HuH-7 (cell line): ENCODE measurements at places on chromosomes 7 and 10.

GRCh38 chr10:84179059-84179710 lies 5.6 kb downstream of the GPR15LG start:
- DNase-seq: no peak

DNA sequence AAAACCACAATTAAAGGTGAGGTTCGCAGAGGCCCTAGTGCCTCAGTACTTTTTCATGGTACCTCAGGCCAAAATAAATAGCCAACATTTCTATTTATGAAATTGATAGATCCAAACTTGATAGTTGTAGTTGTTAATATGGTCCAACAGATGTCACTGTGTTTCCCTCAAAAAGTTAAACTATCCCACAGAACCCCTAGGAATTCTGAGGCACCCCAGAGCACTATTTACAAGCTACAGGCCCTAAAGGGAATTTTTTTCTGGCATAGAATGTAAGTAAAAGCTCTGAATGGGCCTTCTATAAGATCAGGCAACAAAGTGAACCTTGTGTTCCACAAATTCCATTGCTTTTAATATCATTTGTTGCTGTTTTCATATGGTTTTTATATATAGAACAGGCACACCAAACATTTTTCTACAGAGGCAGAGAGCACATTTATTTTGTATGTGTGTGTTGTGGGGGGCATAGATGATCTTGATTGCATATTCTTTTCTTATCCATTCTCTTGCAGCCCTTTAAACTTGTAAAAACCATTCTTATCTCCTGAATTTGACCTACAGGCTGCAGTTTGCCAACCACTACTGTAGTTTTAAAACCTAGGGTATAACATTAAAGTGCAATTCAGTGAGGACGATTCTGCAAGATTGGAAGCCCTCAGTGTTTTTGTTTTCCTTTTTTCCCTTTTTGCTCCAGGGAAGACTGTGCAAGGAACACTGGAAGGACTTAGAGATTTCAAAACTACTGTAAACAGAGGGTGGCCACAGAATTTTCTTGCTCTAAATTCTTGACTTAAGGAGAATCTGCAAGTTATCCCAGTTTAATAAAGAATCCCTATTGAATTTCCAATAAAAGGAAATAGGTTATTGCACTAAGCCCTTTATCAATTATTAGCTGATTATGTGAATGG lies 3.5 kb upstream of the ARL4A start:
- no peak for DNase-seq

- DNase-seq: no peak
These were observed 112.3 kb downstream of the HTR7 start for GRCh38 chr10:90745565-90745964.

GRCh38 chr7:94492601-94493000 lies 17.0 kb upstream of the CASD1 start:
- DNase-seq: no peak

DNA sequence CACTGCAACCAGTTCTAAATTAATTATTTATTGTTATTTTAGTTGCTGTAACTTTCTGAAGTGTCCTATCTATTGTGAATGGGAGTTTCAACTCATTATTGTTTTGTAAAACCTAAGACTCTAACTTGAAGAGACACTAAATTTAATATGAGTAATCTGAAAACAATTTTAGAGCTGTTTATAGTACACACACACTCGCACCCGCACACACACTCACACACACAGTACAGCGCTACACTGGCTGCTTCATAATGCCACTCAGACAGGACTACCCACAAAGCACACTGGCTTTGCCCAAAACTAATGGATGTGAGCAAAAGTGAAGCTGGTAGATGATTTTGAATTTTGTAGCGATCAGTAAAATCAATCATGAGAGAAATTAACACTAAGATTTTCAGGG lies 238.9 kb upstream of the ETV1 start:
- no peak for DNase-seq

DNA sequence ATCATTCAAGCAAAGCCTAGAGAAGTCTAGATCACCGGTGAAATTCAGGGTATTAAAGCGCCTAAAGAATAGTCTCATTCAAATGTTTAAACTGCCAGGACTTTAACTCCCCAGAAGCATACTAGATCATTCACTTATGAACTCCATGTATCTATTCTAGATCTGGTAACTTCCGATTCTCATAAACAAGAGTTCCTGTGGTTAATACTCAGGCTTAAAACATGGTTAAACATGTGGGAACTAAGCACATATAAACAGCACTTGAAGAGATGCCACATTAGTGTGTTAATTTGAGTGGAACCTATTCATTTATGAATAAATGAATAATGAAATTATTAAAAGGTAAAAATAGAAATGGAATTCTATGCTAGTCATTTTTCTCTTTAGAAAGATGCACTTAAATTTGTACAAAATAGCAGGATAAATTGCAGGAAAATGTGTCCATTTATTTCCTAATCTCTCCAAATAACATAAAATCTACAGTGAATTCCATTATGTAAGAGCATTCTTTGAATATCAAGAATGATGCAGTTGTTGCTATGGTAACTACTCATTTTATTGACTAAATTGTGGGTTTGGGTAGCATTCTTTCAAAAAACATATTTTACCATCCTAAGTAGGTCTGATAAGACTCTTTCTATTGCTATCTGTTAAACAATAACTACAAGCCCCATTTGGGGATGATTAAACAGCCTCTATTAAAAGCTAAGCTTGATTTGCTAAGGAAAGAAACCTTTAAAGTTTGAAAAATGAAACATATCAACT lies 147.6 kb upstream of the TMEM168 start:
- no peak for DNase-seq

DNA sequence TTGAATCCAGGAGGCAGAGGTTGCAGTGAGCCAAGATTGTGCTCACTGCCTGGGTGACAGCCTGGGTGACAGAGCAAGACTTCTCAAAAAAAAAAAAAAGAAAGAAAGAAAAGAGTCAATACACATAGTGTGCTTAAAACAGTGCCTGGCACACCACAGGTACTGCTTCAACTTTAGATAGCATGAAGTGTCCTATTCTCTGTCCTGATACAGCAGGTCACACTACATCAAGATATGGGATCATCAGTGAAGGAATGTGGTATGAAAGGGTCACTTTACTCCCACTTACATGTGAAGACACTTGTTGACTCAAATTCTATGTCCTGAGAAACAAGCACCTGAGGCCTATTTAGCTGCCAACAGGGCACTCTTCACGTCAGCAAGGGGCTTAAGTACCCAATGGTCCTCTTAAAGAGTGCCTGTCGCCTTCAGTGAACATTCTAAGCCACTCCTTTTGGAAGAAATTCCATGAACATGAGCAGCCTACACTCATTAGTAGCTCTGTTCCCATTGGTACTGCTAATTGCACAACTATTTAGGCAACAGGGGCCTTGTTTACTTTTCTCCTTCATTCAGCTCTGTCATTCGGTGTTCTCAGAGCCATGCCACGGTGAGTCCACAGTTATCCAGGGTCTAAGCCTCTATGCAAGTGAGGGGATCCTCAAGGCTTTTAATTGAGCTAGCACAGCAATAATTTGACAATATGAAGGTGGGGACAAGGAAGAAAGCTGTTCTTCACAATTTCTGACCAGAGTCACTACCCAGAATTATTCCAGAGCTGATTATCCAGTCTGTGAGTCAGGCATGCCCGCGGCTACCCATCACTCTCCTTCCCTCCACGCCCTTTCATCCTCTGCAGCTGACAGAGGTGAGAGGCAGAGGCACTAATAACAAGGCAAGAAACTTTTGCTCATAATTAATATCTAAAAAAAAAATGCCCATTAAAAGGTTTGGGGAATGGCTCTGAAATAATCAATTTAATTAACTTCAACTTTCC lies 56.6 kb upstream of the PTN start:
- DNase-seq: no peak

DNA sequence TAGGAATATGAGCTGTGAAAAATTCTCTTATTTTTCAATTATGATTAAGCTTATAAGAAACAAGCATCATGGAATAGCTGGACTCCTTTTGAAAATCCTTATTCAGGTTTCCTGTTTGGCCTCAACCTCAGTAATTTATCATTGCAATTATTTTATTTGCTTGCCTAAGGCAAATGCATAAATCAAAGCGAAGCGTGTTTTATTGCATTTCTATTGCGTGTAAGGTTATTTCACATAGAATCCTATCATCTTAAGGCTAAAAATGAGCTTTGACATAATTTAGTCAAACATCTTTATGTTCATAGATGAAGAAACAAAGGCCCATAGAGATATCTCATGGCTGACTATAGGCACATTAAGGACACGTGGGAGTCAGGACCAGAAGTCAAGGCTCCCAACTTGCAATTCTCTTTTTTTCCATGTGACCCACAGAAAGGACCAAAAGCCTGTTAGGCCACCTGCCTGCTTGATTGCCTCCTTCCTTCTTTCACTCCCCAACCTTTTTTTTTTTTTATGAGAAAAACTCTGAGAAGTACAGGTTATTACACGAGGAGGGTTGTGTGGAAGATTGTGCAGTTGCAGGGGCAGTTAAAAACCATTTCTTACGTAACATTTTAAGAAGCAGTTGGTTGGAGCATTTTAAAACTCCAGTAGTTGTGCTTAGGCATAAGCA lies 261.0 kb downstream of the HDAC9 start:
- no peak for DNase-seq

GRCh38 chr7:36192053-36192824 lies 39.2 kb downstream of the EEPD1 start:
- DNase-seq: no peak

GRCh38 chr7:136214356-136214755 lies 237.2 kb upstream of the MTPN start:
- DNase-seq: no peak
